ENCODE measurements at places on chromosomes 13 and 19. TPM values are rescaled to one million over a fixed set of nuclear protein-coding genes. Genes with fewer than 3 reads are reported as not detected.

DNA sequence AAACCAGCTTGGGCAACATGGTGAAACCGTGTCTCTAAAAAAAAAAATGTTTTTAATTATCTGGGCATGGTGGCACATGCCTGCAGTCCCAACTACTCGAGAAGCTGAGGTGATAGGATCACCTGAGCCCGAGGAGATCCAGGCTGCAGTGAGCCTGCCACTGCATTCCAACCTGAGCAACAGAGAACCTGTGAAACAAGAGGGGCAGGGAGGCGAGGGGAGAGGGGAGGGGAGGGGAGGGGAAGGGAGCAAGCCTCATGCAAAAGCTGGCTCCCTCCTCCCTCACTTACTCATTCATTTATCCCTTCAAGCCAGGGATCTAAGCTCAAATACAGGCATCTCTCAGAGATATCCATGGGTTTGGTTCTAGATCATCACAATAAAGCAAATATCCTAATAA is 8.9 kb downstream of the ATP7B start:
- no peak for DNase-seq

Gene C19orf67
- 0.21 TPM for total RNA-seq

- DNase-seq = no peak
Measured at GRCh38 chr13:86447479-86447878, 648.3 kb upstream of the SLITRK6 start.

DNA sequence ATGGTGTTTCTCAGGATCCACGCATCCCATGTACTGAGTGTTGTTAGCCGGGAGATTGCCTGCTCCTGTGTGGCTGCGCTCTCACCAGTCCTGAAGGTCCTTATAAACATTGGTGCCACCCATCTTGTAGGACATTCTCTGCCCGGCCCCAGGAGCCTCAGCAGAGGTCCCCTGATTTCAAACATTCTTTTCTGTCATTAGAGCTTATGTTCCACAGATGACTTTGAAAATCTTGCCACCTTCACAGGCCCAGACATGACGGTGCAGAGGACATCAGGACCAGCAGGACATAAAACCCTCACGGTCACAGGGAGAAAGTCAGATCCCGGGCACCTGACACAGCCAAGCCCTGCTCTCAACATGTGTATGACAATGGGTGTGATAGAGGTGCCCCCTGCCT is 33.2 kb upstream of the PEPD start:
- DNase-seq = no peak

- DNase-seq = no peak
Measured at GRCh38 chr19:28505134-28505533, 707.8 kb downstream of the UQCRFS1 start.

- DNase-seq = peak; percentile 88
Measured at GRCh38 chr19:55640043-55640576, 692 bp upstream of the ZNF580 start.

DNA sequence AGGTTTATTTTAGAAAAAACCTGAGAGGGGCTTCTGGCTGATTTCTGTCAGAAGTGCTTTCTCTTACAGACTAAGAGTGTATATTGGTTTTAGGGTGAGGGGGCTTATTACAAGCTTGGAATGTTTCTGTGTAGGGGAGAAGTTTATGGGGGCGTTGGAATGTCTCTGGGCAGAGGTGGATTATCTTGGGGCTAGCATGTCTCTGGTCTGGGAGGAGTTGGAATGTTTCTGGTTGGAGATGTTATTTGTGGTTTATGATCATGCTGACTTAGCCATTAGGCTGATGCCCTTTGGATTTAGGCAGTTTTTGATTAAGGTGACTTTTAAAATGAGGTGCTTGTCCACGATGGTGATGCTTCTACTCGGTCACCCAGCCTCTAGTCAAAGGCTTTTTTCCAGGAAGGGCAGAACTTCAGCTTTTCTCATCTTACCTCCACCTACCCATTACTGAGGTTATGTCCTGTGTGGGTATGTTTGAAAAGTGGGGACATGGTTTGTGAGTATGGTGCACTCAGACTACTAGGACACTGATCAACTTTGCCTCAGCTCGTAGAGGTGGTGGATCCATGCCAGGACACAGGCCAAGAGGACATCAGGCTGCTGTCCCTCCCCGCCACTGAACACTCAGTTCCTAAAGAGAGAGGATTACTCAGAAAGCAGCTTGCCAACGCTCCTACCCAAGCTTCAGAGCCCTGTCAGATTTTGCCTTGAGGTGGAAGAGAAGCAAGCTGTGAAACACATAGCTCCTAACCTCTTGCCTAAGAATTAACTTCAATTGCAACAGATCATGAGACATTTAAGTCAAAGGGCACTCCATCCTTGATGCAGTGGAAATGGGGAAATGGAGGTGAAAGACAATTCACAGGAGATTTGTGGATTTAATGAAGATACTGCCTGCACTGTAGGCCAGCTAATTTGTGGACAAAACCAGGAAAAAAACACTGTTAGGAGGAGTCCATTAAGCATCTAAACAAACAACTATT is 63.6 kb downstream of the ZNF44 start:
- no peak for DNase-seq

DNA sequence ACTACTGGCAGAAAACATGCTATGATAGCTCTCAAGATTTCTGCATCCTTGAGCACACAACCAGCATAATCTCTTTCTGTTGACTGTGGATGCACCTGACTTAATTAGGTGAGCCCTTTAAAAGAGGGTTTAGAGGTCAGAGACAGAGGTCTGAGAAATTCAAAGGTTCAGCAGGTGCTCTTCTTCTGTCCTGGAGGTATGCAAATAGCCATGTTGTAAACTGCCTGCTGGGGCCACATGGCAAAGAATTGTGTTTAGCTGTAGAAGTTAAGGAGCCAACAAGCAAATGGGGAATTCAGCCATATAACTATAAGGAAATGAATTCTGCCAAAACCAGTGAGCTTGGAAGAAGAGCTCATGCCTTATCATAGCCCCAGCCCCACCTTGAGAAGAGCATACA is 11.6 kb upstream of the DCLK1 start:
- DNase-seq = no peak
